ENCODE measurements at places on chromosomes 7 and 10.

DNA sequence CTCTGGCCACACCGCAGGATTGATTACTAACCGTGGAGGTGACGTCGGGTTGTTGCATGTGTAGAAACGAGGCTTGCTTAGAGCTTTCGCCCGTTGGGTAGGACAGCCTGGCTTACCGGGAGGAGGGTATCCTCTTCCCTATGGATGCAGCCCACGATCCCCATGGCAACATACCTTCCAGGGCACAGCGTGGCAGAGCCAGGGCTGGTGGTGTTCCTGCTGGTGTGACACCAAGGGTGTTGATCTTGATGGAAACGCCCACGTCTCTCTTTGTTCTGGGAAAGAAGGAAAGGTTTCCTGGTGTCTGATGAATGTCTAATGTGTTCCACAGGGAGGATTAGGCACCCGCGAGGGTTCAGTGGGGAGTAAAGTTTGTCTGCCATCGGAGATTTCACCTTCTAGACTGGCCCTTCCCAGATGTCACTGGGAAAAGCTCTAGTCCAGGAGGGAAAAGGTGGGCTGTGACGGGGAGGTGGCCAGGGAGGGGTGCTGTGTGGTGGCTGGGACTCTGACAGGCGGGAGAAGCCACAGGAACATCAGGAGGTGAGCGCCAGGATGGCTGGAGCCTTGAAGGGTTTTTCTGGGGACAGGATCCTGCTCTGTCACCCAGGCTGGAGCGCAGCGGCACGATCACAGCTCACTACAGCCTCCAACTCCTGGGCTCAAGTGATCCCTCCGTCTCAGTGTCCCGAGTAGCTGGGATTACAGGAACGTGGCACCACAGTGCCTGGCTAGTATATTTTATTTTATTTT is 102.1 kb downstream of the CUX1 start:
- no peaks in the 10 kb centered on the region for H3K36me3 ChIP-seq
- no peaks in the 10 kb centered on the region for H3K27me3 ChIP-seq
- H3K4me3 ChIP-seq: no peak overlapping the region
- DNase-seq: no peak

DNA sequence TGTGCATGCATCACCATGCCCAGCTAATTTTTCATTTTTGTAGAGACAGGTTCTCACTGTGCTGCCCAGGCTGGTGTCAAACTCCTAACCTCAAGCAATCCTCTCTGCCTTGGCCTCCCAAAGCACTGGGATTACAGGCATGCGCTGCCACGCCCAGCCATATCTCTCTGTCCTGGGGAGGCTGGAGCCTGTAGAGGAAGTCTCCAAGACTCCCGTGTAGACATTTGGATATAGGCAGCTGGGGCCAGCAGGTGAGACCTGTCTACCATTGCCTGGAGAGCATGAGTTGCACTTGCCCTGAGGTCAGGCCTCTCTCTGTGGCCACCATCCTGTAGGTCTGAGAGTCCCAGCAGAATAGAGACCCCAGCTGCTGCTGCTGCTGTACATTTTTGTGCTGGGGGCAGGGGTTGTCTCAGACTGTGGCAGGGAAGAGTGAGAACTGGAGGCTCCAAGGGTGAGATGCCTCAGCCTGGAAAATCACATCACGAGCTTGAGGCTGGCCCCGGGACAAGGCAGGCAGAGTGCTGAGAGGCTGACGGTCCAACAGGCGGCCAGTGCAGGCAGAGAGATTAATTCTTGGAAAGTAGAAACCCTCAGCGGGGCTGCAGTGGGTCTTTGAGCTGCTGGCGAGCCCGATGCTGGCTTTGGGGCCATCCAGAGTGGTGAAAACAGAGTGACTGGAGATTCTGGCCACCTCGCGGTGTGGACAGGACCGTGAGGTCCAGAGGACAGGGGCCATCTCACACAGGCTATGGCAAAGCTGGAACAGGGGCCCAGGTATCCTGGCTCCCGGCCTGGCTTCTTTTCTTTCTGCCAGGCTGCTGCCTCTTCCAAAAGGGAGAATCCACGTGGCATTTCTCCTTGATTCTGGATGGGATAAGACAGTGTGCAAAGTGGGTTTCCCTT is 60.9 kb downstream of the TMEM270 start:
- no peaks in the 10 kb centered on the region for H3K4me1 ChIP-seq
- no peaks in the 10 kb centered on the region for H3K36me3 ChIP-seq
- no peak overlapping the region for H3K4me3 ChIP-seq
- no peaks in the 10 kb centered on the region for H3K27me3 ChIP-seq

GRCh38 chr10:14156104-14156503 is 174.6 kb downstream of the FRMD4A start:
- no peaks in the 10 kb centered on the region for H3K27me3 ChIP-seq
- H3K27ac ChIP-seq: no peak overlapping the region
- DNase-seq: no peak
- H3K4me1 ChIP-seq: no peaks in the 10 kb centered on the region
- no peaks in the 10 kb centered on the region for H3K36me3 ChIP-seq
- H3K4me3 ChIP-seq: no peak overlapping the region

GRCh38 chr7:45173596-45174327 is 16.2 kb downstream of the RAMP3 start:
- H3K27ac ChIP-seq: no peak overlapping the region
- no peaks in the 10 kb centered on the region for H3K27me3 ChIP-seq
- H3K4me3 ChIP-seq: no peak overlapping the region
- no peak for DNase-seq
- no peaks in the 10 kb centered on the region for H3K4me1 ChIP-seq
- H3K36me3 ChIP-seq: no peaks in the 10 kb centered on the region

GRCh38 chr10:96482815-96483588 is 30.7 kb downstream of the TLL2 start:
- no peak overlapping the region for H3K4me3 ChIP-seq
- no peak for DNase-seq
- H3K27me3 ChIP-seq: no peaks in the 10 kb centered on the region
- no peaks in the 10 kb centered on the region for H3K36me3 ChIP-seq

- H3K4me1 ChIP-seq: no peaks in the 10 kb centered on the region
- no peak overlapping the region for H3K4me3 ChIP-seq
- no peaks in the 10 kb centered on the region for H3K27me3 ChIP-seq
- DNase-seq: no peak
These were observed 157.5 kb upstream of the TNS3 start for GRCh38 chr7:47739301-47739875.

GRCh38 chr10:84820120-84820519 is 491.7 kb downstream of the CCSER2 start:
- no peaks in the 10 kb centered on the region for H3K36me3 ChIP-seq
- H3K4me3 ChIP-seq: no peak overlapping the region
- H3K4me1 ChIP-seq: no peaks in the 10 kb centered on the region
- no peak for DNase-seq
- H3K27me3 ChIP-seq: no peaks in the 10 kb centered on the region

- H3K36me3 ChIP-seq: no peaks in the 10 kb centered on the region
- H3K27ac ChIP-seq: no peak overlapping the region
- no peaks in the 10 kb centered on the region for H3K27me3 ChIP-seq
- H3K4me3 ChIP-seq: no peak overlapping the region
These were observed 226.5 kb downstream of the PRKG1 start for GRCh38 chr10:51300617-51301304.

GRCh38 chr10:92857904-92858514 is 9.7 kb downstream of the EXOC6 start:
- no peak overlapping the region for H3K4me3 ChIP-seq
- no peaks in the 10 kb centered on the region for H3K36me3 ChIP-seq
- no peak for DNase-seq
- H3K4me1 ChIP-seq: no peaks in the 10 kb centered on the region
- no peaks in the 10 kb centered on the region for H3K27me3 ChIP-seq
- H3K27ac ChIP-seq: no peak overlapping the region

DNA sequence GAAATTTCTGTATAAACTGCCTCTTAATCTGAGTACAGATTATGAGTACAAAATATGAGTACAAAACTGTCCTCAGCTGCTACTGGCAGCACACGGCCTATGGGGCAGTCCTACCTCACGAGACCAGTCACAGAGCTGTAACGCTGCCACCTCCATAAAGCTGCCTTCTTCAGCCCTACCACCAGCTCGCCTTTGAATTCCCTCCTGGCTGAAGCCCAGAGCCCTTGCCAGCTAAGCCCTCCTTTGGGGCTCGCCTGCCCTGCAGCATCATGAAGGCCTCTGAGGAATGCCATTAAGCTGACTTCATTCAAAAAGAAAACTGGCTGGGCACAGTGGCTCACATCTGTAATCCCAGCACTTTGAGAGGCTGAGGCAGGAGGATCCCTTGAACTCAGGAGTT is 180.0 kb upstream of the SH2B2 start:
- no peak overlapping the region for H3K27ac ChIP-seq
- no peak overlapping the region for H3K4me3 ChIP-seq
- H3K4me1 ChIP-seq: no peaks in the 10 kb centered on the region
- peaks cover 1% of the 10 kb centered on the region for H3K36me3 ChIP-seq
- no peaks in the 10 kb centered on the region for H3K27me3 ChIP-seq

- H3K27ac ChIP-seq: no peak overlapping the region
- no peak overlapping the region for H3K4me3 ChIP-seq
- no peaks in the 10 kb centered on the region for H3K4me1 ChIP-seq
- no peaks in the 10 kb centered on the region for H3K27me3 ChIP-seq
- no peaks in the 10 kb centered on the region for H3K36me3 ChIP-seq
These were observed 43.0 kb upstream of the HECTD2 start for GRCh38 chr10:91367127-91367531.

DNA sequence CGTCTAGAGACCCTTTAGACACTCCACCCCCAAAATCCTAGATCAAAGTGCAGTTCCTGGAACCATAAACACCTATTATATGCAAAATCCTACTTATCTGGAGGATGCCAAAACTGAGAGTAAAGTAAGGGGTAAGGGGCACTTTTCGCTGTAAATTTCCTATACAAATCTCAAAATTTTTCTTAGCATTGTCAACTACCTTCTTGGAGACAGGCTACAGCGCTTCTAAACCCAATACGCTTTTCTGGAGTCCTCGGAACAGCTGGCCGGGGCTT is 10.4 kb downstream of the TWIST1 start:
- H3K36me3 ChIP-seq: no peaks in the 10 kb centered on the region
- H3K27ac ChIP-seq: no peak overlapping the region
- peaks cover 58% of the 10 kb centered on the region for H3K27me3 ChIP-seq
- no peak for DNase-seq

DNA sequence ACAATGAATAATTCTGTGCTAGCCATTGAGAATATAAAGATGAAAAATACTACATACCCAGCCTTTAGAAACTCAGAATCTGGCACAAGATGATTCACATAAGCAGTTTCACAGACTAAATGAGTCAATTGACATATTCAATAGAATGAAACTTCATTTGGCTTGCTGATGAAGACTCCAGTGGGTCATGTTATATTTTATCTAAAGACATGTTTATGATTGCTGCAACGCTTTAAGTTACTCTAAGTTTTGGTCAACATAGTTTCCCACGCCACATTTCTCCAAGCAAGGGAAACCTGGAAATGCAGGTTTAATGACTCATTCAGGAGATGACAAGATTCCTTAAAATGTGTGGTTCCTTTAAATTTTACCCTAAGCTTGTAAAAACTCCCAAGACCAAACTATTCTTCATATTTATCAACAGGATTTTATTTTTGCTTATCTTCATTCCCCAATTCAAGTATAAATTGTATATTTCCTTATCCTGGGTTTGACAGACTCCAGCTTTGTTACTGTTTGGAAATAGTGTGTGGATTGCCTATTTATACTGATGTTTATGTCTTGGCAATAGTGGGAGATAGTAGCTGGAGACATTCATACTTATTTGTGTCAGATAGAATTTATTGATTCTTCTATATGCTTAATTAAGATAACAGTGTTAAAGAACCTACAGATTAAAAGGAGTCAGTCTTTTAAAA is 6.6 kb downstream of the SEMA3A start:
- no peaks in the 10 kb centered on the region for H3K4me1 ChIP-seq
- H3K36me3 ChIP-seq: no peaks in the 10 kb centered on the region
- H3K27ac ChIP-seq: no peak overlapping the region
- H3K4me3 ChIP-seq: no peak overlapping the region
- DNase-seq: no peak

GRCh38 chr10:84683550-84683949 is 355.2 kb downstream of the CCSER2 start:
- H3K36me3 ChIP-seq: no peaks in the 10 kb centered on the region
- no peak overlapping the region for H3K27ac ChIP-seq
- H3K4me3 ChIP-seq: no peak overlapping the region
- DNase-seq: no peak
- H3K4me1 ChIP-seq: no peaks in the 10 kb centered on the region

GRCh38 chr7:99558306-99559174 is at the start of gene ZNF655:
TSS of gene ZNF655 (plus strand) at chr7:99558642. CDS start at chr7:99560560, 1,918 bp downstream.
- DNase-seq: peak; percentile 87
- H3K4me3 ChIP-seq: peak within 1 kb of the TSS; percentile 75

DNA sequence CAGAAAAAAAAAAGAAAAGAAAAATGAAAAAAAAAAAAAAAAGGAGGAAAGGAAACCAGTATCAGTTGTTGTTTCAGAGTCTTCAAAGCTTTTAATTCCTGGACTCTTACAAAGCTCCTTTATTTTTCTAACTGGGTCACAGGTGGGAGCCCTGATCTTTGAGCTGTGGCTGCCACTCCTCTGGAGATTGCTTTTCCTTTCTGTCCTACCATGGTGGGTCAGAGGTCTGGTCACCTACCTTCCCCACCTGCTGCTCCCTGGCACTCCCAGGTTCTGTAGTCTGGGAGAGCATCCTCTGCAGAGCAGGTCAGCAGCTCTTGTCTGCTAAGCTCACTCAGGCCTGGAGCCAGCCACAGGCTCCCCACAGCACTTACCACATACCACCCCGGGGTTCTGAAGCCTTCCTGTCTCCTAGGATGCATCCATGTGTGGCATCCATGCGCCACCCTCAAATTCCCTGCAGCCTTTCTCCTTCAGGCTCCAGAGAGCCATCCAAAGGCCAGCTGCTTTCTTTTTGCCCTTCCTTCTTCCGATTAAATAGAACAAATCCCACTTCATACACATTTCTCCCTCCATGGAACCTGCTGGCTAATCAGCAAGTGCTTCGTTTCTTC is 73.2 kb upstream of the TPK1 start:
- H3K4me1 ChIP-seq: no peaks in the 10 kb centered on the region
- H3K36me3 ChIP-seq: no peaks in the 10 kb centered on the region

GRCh38 chr7:95342642-95343307 is 18.4 kb upstream of the PON1 start:
- H3K27ac ChIP-seq: no peak overlapping the region
- no peaks in the 10 kb centered on the region for H3K27me3 ChIP-seq
- no peaks in the 10 kb centered on the region for H3K36me3 ChIP-seq
- H3K4me1 ChIP-seq: no peaks in the 10 kb centered on the region

DNA sequence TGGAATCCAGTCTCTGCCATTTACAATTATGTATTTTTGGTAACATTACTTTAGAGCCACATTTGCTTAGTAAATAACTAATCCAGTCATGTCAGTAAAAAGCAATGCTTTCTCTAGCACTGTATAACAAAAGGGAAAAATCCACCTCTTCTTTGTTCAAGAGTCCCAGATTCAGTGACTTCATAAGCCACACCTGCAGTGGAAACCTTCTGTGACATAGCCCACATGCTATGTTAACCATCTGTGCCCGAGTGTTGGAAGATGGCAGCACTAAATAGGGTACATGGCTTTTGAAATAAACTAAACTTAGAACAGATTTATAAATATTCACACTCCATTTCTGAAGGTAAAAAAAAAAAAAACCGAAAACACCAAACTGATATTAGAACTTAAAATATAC is 83.0 kb downstream of the CTTNBP2 start:
- H3K27me3 ChIP-seq: no peaks in the 10 kb centered on the region
- no peak overlapping the region for H3K4me3 ChIP-seq
- H3K4me1 ChIP-seq: no peaks in the 10 kb centered on the region
- H3K36me3 ChIP-seq: no peaks in the 10 kb centered on the region
